Left renal cortex interstitium (tissue), 4 donors: ENCODE measurements at places on chromosomes 7 and 10. TPM values are rescaled to one million over a fixed set of nuclear protein-coding genes. Genes with fewer than 3 reads are reported as not detected.

- DNase-seq: no peak
Measured at GRCh38 chr10:78672918-78673317, 395.8 kb upstream of the ZMIZ1 start.

DNA sequence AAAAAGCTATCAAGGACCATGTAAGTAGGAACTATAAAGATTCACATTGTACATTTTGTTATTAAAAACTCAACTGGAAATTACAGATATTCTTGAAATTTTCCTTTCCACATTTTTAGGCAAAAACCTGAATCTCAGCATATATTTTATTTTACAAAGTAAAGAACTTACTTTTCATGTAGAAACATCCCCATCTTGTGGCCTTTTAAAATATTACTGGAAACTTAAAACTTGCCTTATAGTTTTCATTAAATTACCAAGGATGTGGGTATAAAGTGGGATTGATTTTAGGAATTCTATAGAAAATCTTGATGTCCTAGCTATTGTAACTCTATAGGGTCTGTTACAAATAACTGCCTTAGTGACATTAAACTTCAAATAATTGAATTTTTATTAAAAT is 10.6 kb downstream of the DBF4 start:
- DNase-seq: no peak

The PDE6C gene
- polyA plus RNA-seq: 0.13 TPM

The CDH23 gene
- polyA plus RNA-seq: 1.7 TPM

The CARD11 gene
- polyA plus RNA-seq: 2.3 TPM

The ANKRD22 gene
- 0.44 TPM for polyA plus RNA-seq

GRCh38 chr7:80749270-80749669 is 110.8 kb downstream of the CD36 start:
- DNase-seq: no peak

The LRRC17 gene
- polyA plus RNA-seq: 103 TPM

DNA sequence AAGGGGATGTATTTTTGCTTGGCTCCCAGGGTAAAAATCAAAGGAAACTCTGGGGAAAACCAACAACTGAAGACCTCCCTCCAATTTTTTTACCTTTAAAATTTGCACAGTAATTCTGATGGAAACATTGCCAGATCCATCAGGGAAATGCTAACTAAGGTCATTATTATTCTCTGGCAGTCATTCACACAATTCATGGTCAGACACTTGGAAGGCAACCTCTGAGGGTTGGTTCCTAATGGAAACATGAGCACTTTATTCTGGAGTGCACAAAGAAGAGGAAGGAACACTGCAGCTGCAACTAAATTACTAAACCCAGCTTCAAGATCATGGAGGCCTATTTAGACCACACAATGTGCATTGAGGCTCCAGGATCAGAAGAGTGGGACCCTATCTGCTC is 34.2 kb downstream of the SRI start:
- DNase-seq: no peak

- no peak for DNase-seq
Measured at GRCh38 chr7:47104206-47104549, 477.7 kb downstream of the TNS3 start.

- no peak for DNase-seq
Measured at GRCh38 chr7:92586841-92587240, 3.3 kb downstream of the FAM133B start.

The FAM171A1 gene
- polyA plus RNA-seq: 83.4 TPM

- no peak for DNase-seq
Measured at GRCh38 chr7:119879835-119880234, 393.1 kb upstream of the KCND2 start.

DNA sequence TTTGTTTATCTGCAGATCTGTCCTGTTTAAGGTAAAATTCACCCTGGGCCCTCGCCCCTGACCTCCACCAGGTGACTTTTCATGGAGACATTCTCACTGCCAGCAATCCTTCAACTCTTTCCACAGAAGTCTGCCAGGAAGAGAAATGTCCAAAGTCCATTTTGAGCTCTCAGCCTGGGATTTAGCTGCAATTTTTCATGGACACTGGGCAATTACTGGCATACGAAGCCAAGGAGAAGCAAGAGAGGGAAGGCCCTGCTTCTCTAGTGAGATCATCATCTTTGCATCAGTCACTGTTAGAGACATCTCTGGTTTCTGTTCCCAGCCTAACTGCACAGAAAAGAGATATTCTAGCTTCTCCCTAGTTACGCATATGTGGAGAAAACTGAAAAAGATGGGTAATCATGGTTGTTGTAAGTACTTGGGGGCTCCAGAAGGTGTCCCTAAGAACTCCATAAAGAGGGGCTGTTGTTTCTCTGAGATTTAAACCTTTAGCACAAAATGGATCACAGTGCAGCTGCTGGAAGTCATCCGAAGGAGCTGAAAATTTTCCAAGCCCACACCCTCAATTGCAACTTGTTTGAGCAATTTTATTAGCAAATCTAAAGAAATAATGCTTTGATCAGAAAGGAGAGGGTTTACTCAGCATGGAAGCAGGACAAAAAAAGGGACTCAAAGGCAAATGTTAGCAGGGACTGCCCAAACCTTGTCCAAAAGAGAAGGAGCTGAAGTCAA is 168.9 kb downstream of the SNX10 start:
- DNase-seq: no peak

The ARHGEF35 gene
- 18.7 TPM for polyA plus RNA-seq

The PIP gene
- not detected for polyA plus RNA-seq

DNA sequence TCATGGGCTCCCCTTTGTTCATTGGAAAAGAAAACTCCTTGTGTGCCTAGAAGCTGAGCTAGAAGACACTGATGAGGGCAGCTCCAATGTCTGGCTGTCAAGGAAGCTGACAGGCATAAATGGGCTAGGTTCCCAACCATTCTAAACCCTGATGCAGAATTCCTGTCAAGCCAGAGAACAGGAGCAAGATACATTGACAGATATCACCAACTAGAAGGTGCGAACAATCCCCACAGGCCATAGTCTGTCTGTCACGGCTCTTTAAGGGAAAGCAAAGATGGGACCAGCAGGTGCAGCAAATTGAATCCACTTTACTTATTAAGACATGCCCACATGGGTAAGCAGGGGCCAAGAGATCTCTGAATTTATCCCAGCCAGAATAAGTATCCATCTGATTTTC is 617.9 kb upstream of the POT1 start:
- DNase-seq: no peak

- DNase-seq: no peak
Measured at GRCh38 chr10:130000918-130001317, 36.8 kb upstream of the EBF3 start.

- no peak for DNase-seq
Measured at GRCh38 chr10:23540401-23541030, 101.6 kb downstream of the OTUD1 start.

The OR13A1 gene
- 0.22 TPM for polyA plus RNA-seq

The TNKS2 gene
- 53.5 TPM for polyA plus RNA-seq

The DPYSL4 gene
- 22.0 TPM for polyA plus RNA-seq

The TDRD1 gene
- polyA plus RNA-seq: 0.03 TPM

GRCh38 chr10:68471063-68471585 is 649 bp downstream of the DNA2 start:
- no peak for DNase-seq

DNA sequence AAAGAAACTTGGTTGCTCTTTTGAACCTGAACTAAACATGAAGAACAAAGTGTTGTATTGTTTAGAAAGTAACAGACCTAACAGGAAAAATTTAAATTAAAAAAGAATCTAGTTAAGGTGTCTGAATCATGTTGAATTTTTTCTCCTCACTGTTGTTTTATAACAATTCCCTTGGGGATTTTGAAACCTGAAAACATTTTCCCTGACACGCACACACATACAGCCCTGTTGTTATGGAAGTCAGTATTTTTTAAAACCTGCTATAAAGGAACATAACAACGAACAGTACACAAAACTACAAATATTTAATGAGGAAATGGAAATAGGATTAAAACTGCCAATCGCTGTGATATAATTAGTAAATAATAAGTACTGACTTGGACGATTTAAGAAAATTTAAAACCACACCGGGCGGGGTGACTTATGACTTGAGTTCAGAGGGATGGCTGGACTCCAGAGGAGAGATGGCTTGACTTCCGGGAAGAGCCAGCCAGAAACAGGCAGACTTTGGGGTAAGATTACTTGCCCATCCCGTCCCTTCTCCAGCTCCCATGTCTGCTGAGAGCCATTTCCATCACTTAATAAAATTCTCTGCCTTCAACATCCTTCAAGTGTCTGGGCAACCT is 16.2 kb upstream of the SPOCK2 start:
- DNase-seq: no peak

- no peak for DNase-seq
Measured at GRCh38 chr10:131742500-131742951, 158.3 kb upstream of the PPP2R2D start.

GRCh38 chr10:92757711-92758104 is 68.0 kb downstream of the HHEX start:
- DNase-seq: no peak

- DNase-seq: no peak
Measured at GRCh38 chr7:130350945-130351790, 6.6 kb downstream of the CPA5 start.

DNA sequence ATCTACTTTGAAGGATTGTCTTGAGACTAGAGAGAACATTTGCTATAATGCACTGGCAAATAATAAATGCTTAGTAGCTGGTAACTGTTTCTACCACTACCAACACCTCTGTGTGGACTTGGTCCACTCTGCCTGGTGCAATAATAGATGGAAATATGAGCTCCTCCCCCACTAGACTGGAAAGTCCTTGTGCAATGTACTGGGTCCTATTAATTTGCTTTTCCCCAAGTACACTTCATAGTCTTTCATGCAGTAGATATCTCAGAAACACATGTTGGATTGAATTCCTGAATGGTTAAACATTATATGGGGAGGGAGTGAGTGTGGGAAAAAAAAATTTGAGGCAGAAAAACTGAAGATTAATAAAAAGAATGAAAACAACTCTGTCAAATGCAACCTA is 119.3 kb downstream of the C10orf90 start:
- no peak for DNase-seq

The GRM3 gene
- polyA plus RNA-seq: 0.16 TPM

- DNase-seq: no peak
Measured at GRCh38 chr10:33617381-33618080, 283.1 kb upstream of the NRP1 start.

GRCh38 chr10:46293832-46294640 is 7.2 kb downstream of the ANTXRL start:
- no peak for DNase-seq

GRCh38 chr10:50431133-50431532 is 179.8 kb upstream of the ASAH2 start:
- no peak for DNase-seq

DNA sequence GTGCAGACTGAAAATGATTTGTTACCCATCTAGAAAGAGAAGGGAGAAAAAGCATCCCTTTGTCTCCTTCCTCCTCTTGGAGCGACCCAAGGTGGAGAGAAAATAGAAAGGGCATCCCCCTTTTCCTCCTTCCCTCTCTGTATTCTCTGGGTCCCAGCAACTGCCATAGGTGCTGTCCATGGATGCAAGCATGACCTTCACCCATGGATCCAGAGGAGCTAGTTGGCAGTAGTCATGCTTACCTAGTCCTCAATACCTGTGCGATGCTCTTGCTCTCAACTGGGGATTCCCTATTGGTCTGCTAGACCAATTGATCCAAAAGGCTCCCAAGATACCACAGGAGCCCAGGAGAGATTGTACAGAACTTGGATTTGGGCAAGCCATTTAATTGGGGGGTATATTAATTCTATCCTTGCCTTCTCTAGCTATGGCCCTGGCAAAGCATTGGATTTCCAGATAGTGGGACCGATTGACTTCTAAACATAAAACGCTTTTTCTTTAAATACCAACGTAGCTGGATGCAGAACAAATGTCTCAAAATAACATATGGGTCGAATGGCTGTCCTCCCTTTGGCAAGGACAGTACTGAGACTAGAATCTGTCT is 547.8 kb upstream of the IGFBP3 start:
- no peak for DNase-seq

The PALD1 gene
- 13.0 TPM for polyA plus RNA-seq

DNA sequence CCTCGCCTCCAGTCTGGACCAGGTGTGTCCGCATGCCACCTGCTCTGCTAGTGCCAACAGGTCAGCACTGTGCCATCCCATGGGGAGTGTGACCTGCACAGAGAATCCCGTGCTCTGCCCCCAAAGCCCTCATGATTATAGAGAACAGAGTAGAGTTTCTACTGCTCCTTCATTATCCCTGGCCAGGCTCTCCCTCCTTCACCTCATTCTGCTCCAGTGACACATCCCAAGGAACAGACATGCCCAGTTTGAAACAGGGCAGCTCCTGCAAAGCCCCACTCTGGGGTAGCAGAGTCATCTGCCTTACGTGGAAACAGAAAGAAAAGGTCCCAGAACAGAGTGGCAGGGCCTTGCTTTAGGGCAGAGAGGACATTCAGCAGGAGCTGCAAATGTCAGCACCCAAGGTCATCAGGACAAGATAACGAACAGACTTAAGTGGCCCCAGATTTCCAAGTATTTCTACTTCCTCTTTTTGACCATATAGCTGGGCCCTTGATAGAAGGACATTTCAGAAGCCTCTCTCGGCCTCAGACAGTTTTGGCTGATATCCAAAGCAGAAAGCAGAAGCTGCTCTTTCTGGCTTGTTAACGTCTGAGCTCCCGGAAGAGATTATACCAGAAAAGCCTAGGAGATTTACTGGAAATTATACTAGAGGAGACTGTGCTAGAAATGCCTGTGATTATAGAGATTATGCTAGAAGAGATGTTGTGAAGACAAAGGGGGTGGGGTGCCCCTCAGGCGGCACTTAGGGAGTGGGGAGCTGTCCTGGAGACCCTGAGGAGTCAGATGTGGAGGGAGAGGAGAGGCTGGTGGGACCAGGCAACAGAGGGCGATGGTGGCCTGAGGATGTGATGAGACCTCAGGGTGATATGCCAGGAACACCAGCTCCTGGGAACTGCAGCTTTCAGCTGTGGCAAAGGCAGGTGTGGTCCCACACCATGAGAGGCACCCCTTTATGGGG is 12.6 kb downstream of the TMEM176B start:
- no peak for DNase-seq

The PRSS37 gene
- not detected for polyA plus RNA-seq

DNA sequence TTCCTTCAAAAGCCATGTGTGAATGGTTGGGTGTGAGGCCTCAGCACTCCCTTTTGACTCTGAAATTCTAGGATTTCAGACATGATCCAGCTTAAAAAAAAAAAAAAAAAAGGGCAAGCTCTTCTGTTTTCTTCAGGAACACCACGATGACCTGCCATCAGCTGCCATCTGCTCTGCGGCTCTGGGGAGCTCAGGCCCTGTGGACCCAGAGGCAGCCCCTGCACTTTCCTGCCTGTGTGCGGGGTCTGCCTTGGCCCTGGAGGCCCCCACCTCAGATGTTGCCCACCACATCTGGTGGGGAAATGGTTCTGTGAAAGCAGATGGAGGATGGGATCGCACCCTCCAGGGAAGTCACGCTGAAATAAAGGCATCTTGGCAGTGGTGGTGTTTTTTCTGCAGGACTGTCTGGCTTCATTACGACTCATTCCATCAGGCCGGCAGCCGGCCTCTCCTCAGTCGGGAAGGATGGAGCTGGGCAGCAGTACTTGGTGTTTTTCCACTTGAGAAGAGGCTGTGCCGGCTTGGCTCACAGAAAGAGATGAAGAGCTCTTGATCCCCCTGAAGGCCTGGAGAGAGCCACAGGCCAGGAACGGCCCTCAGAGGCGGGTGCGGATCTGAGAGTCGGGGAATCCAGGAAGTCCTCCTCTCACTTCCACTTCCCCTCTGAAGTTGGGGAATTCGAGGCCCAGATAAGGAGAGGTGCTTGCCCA is 66.1 kb upstream of the AQP1 start:
- no peak for DNase-seq

- no peak for DNase-seq
Measured at GRCh38 chr10:19979628-19980027, 163.4 kb downstream of the PLXDC2 start.
